Calu3 (cell line): ENCODE measurements at places on chromosomes 7 and 10.

DNA sequence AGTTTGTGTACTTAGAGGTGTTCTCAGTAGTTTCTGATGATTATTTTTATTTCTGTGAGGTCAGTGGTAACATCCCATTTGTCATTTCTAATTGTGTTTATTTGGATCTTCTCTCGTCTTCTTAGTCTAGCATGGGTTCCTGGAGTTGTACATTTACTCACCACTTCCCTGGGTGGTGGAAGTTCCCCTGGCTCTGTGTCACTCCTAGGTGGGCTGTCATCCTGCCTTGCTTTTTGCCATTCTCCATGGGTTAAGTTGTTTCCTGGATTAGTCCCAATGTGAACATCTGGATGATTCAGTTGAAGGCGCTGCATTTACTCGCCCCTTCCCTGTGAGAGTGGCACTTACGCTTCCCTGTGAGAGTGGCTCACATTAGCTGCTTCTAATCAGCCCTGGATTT is 48.2 kb downstream of the GSAP start:
- peaks cover 7% of the 10 kb centered on the region for H3K36me3 ChIP-seq
- no peaks in the 10 kb centered on the region for H3K27me3 ChIP-seq
- H3K27ac ChIP-seq: no peak overlapping the region
- H3K4me1 ChIP-seq: no peaks in the 10 kb centered on the region
- no peak for DNase-seq
- H3K4me3 ChIP-seq: no peak overlapping the region

GRCh38 chr7:75888464-75889222 is 9.8 kb downstream of the RHBDD2 start:
- peaks cover 26% of the 10 kb centered on the region for H3K36me3 ChIP-seq
- no peak for DNase-seq
- H3K4me1 ChIP-seq: peaks cover 10% of the 10 kb centered on the region
- no peak overlapping the region for H3K4me3 ChIP-seq
- H3K27ac ChIP-seq: no peak overlapping the region
- H3K27me3 ChIP-seq: no peaks in the 10 kb centered on the region

GRCh38 chr10:597976-598375 is 91.5 kb downstream of the DIP2C start:
- H3K36me3 ChIP-seq: no peaks in the 10 kb centered on the region
- H3K4me1 ChIP-seq: no peaks in the 10 kb centered on the region
- no peak overlapping the region for H3K4me3 ChIP-seq

- H3K27ac ChIP-seq: no peak overlapping the region
- no peak for DNase-seq
- no peaks in the 10 kb centered on the region for H3K36me3 ChIP-seq
- H3K27me3 ChIP-seq: no peaks in the 10 kb centered on the region
- H3K4me3 ChIP-seq: no peak overlapping the region
- no peaks in the 10 kb centered on the region for H3K4me1 ChIP-seq
Observed at GRCh38 chr7:104017001-104017400, 27.5 kb upstream of the RELN start.

GRCh38 chr7:28160551-28160991 is 20.0 kb downstream of the JAZF1 start:
- peaks cover 18% of the 10 kb centered on the region for H3K4me1 ChIP-seq
- no peak overlapping the region for H3K4me3 ChIP-seq
- no peaks in the 10 kb centered on the region for H3K27me3 ChIP-seq

- no peaks in the 10 kb centered on the region for H3K27me3 ChIP-seq
- no peak overlapping the region for H3K4me3 ChIP-seq
- DNase-seq: no peak
- no peaks in the 10 kb centered on the region for H3K36me3 ChIP-seq
Observed at GRCh38 chr10:130729876-130730275, 581.6 kb downstream of the TCERG1L start.

DNA sequence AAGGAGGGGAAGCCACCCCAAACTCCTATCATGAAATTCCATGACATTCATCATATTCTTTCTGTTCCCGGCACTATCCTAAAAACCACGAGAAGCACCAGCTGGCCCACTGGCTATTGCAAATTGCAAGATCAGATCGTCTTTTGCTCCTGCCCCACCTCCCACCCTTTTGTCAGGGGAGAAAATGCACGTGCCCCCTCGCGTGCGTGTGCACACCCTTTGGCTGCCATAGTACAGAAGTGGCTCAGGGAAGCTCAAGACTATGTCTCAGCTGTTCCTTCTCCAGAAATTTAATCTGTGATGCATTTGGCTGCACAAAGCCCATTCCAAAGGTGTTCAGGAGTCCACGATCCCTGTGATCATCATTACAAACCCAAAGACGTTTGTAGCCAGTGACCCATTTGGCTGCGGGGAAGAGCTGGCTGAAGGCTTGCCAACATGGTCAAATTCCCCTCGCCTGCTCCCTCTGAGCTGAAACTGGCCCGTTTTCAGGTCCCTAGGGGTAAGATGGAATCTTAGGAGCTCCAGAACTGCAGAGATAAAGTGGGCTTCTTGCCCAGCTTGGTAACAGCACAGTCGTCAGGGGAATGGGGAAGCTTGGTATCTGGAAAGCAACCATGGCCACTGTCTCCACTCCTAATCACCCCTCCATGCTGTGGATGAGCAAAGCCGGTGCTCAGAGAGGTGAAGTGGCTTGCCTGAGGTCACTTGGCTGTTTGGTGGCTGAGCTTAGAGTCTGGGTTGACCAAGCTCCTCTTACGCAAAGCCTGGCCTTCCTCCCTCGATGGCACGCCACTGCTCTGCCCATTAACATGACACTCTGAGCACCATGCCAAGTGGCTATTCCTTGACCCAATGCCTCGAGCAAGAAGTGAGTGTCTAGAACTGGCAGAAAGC is 155.4 kb downstream of the NEURL1 start:
- H3K27me3 ChIP-seq: no peaks in the 10 kb centered on the region
- no peak overlapping the region for H3K4me3 ChIP-seq
- H3K27ac ChIP-seq: no peak overlapping the region
- no peaks in the 10 kb centered on the region for H3K4me1 ChIP-seq
- DNase-seq: no peak
- no peaks in the 10 kb centered on the region for H3K36me3 ChIP-seq

DNA sequence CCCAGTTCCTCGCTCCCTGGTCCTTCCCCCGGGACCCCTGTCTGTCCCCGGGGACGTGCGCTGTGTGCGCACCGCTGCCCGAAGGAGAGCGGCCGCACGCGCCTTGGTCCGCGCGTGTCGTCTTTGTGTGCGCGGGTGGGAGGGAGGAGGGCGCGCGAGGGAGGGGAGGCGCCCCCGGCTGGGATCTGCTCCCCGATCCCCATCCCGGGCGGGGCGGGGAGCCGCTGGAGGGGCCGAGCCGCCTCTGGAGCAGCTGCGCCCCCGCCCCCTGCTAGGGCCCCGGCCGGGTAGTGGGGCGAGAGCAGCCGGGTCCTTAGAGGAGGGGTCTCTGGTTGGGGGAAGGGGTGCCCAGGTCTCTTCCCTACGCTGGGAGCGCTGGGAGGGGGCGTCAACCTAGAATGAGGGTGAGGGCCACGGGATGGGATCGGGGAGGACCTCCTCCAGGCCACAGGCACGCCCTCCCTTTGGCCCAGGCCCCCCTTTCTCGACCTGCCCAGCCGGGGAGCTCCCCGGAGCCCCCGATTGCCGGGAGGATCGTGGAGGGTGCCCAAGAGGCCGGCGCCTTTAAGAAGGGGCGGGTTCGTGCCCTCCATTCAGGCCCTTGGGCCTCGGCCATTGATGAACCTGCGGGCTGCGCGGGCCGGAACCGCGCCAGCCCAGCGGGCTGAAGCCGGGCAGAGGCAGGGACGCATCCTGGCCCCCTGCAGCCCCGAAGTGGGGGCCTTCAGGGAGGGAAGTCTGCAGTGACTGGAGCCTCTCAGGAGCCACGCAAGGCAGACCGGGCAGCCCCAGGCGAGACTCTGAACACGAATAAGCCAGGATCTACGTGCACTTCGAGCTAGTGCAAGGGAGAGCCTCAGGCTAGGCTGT is 678 bp downstream of the SH2B2 start:
- H3K27ac ChIP-seq: no peak overlapping the region
- H3K4me3 ChIP-seq: peak overlapping the region; percentile 63
- no peaks in the 10 kb centered on the region for H3K27me3 ChIP-seq
- H3K36me3 ChIP-seq: peaks cover 22% of the 10 kb centered on the region

DNA sequence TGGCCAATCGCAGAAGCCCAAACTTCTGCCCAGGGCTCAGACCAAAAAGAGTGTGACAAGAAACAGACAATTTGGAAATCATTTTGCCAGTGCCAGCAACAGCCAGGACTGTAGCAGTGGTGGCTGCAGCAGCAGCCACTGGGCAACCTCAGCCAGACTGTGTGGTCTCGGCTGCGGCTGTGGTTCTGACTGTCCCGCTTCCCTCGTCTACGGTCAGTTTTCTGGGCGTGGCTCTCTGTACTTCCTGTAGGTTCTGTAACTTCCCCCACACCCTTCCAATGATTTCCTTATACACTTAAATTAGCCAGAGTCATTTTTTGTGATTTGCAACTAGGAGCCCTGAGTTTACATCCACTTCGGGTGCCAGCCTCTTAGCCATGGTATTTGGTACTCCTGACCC is 39.9 kb downstream of the CYTH3 start:
- H3K4me3 ChIP-seq: no peak overlapping the region
- peaks cover 32% of the 10 kb centered on the region for H3K4me1 ChIP-seq
- H3K27me3 ChIP-seq: no peaks in the 10 kb centered on the region
- no peak for DNase-seq
